Osteocyte (in vitro differentiated cells): ENCODE measurements at places on chromosomes 3 and 15. TPM values are rescaled to one million over a fixed set of nuclear protein-coding genes. Genes with fewer than 3 reads are reported as not detected.

- no peak overlapping the region for H3K27ac ChIP-seq
- H3K27me3 ChIP-seq = peaks cover 1% of the 10 kb centered on the region
- no peak for DNase-seq
- H3K4me1 ChIP-seq = no peaks in the 10 kb centered on the region
These were observed 6.5 kb downstream of the OR5K4 start for GRCh38 chr3:98359993-98360675.

GRCh38 chr3:50671331-50671730 lies 3.4 kb upstream of the DOCK3 start:
- H3K27me3 ChIP-seq = peaks cover 69% of the 10 kb centered on the region
- H3K36me3 ChIP-seq = no peaks in the 10 kb centered on the region
- H3K4me3 ChIP-seq = no peak overlapping the region
- no peak for DNase-seq
- H3K27ac ChIP-seq = no peak overlapping the region

DNA sequence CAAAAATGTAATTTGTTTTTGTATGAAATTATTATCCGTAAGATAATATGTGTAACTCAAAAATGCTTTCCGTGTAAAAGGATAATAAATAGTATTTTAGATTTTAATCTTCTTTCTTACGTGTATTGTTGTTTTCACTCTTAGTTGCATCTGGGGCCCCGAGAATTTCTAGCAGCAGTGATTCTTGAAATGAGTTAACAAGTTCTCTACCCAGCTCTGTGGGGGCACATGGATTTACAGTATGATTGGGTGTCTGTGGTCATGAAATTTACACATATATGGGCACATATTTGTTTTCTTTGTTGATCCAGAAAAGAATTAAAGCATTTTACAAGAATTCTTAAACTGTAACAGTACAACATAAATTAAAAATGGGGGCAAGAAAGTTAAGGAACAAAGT lies 145.9 kb upstream of the LRRFIP2 start:
- H3K4me1 ChIP-seq = peaks cover 20% of the 10 kb centered on the region
- no peaks in the 10 kb centered on the region for H3K27me3 ChIP-seq
- no peak for DNase-seq
- no peak overlapping the region for H3K4me3 ChIP-seq

DNA sequence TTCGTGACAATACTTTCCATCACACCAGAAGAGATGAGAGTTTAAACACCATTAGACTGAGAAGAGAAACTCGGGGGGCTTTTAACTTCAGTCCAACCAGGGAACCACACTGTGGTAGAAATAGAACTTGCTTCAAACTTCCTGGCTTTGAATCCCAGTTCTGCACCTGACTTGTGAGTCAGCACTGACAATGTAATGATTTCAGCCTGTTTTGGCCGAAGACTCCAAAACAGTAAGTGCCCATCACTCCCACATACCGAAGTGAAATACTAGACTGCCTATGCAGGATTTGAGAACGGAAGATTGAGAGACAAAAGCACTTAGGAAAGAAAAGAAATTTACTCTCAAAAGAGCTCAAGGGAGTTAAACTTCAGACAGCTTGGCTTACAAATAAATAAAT lies 27.0 kb downstream of the C2CD4B start:
- H3K27ac ChIP-seq = no peak overlapping the region
- H3K27me3 ChIP-seq = peaks cover 35% of the 10 kb centered on the region
- no peaks in the 10 kb centered on the region for H3K36me3 ChIP-seq
- peaks cover 5% of the 10 kb centered on the region for H3K4me1 ChIP-seq

DNA sequence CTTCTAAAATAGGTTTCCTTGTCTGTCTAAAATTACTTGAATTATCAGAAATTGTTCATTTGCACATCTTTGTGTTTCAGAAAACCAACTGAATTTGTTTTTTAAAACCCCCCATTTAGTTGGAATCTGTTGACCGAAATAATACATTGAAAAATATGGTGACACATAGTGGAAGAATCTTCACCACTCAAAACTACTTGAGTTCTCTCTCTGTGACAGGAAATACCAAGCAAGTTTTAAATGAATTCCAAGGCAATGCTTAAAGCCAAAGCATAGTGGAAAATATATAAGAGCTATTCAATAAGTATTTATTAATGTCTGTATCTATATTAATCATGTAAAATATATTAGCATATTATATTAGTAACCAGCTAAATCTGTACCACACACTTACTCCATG lies 224.9 kb upstream of the COL8A1 start:
- peak overlapping the region; percentile 95 for H3K27ac ChIP-seq
- peaks cover 86% of the 10 kb centered on the region for H3K4me1 ChIP-seq
- peaks cover 11% of the 10 kb centered on the region for H3K36me3 ChIP-seq
- no peaks in the 10 kb centered on the region for H3K27me3 ChIP-seq
- no peak for DNase-seq

PLSCR2 gene
- not detected in 2 replicates for total RNA-seq

FSIP1 gene
- total RNA-seq = 0.31 and 0.54 TPM in 2 replicates
